NCI-H2081 (cell line): ENCODE measurements at places on chromosomes 5 and 9.

GRCh38 chr5:81971111-81971711 is 612 bp upstream of the ATG10 start:
- DNase-seq: peak; percentile 8

DNA sequence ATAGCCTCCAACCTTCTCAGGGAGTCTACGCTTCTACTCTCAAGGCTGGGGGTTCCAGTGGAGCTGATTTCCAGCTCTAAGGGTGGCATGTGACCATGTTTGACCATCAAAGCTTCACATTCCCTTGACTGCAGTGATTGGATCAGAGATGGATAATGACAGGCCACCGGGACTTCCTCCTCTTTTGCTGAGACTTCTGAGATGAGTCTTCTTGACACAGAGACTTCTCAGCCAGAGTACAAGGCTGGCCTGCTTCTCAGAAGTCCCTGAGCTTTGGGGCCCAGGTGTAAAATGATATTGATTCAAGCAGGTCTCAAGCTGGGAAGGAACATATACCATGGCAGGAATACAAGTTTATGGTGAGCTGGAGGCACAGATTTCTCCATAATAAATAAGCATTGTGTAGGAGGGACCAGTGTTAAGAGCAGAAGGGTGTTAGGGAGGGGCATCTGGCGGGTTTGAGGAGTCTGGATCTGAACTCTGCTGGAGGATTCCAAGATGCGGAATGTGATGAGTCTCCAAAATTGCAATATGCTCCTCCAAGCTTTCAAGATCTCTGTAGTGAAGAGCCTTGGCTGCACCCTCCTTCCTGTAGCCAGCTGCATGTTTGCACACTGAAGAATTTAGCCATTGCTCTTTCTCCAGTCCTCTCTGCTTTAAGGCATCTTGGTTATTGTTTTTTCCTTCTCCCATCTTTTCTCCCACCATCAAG is 41.7 kb upstream of the HSD17B4 start:
- DNase-seq: no peak

DNA sequence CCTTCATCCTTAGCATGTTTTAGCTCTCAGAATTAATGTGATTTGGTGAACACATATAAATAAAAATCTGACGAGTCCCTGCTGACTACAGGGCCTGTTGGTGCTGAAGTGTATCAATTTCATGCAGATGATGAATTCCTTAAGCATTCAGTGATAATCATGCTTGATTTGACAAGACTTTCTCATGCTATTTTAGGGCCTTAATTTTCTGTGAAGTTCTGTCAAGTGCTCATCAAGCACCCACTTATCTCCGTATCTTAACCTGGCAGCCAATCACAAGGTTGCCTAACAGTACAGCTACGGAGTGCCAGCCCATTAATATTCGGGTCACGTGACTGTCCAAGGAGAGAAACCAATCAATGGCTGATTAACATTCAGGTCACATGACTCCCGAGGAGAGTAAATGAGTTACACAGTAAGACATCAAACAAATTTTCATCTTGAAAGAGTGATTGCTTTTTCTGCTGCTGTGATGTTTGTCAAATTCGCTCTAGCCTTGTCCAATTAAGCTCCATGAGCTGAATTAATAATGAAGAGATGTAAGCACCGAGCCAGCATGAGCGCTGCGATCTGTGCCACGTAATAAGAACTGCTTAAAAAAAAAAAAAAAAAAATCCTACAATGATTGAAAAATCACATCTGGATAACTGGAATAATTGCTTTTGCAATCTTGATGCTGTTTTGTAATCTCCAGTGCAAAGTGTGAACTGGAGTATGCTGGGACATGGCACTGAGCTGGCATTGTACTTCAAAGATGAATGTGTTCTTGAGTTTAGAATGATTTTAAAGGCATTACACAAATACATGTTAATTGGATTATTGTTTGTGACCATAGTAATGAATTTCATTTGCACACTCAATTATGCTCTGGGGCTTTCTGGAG is 104.3 kb upstream of the SPATA31D4 start:
- DNase-seq: no peak

DNA sequence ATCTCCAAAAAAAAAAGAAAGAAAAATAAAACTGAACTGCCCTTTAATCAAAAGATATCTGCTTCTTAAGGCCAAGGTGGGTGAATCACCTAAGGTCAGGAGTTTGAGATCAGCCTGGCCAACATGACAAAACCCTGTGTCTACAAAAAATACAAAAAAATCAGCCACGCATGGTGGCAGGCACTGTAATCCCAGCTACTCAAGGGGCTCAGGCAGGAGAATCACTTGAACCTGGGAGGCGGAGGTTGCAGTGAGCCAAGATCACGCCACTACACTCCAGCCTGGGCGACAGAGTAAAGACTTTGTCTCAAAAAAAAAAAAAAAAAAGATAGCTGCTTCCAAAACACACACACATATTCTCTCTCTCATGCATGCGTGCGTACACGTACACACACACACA is 17.8 kb downstream of the SCAI start:
- DNase-seq: no peak

- DNase-seq: peak; percentile 87
Observed at GRCh38 chr5:125484272-125484741, 737.9 kb upstream of the ZNF608 start.

DNA sequence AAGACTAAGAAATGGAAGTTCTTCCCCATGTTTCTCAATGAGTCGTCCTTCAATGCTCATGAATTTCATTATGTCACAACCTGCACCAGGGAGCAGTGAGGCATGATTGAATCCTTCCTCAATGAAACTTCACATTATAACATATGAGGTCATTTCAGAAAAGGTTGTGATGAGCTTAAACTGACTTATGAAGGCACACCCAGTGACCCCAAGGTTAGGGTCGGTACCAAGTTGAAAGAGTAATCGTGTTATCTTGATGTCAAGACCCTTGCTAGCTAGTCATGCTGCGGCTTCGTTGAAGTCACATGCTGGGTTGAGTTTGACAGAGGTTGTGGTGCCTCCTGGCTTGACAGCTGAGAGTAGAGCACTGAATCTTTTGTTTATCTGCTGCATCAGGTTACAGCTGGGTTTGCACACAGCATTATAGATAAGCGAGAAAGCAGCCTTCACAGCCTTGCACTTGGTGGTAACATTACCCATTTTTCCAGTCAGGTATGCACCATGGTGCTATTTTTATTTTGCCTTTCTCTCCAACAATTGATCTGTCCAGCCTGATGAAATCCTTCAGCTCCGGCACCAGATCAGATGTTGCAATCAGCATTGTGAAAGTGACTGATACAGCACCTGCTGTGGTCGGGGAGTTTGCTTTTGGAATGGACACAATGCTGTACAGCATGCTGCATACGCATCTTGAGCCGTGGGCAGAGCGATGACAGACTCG is 133.2 kb downstream of the ERCC6L2 start:
- no peak for DNase-seq

GRCh38 chr5:131581702-131582101 is 53.3 kb downstream of the RAPGEF6 start:
- DNase-seq: no peak

DNA sequence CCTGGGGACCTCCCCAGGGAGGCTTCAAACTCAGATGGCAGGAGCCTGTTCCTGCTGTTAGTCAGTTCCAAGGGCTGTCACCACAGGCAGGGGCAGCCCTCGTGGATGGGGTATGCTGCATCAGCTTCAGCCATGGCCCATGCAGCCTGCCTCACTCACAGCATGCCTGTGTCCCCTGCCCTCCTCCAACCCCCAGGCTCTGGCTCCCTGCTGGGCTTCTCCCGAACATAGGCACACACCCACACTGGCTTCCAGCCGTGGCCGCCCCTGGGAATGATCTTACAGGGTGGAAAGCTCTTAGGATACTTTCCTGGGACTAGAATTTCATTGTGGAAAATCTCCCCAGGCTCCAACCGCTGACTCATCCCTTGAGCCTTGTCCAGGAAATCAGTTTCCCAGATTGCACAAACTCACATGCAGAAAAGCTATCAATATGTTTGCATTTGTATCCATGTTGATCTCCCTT is 163.8 kb downstream of the SEC61B start:
- DNase-seq: no peak

- DNase-seq: no peak
Observed at GRCh38 chr5:126810596-126811380, 33.9 kb downstream of the LMNB1 start.

DNA sequence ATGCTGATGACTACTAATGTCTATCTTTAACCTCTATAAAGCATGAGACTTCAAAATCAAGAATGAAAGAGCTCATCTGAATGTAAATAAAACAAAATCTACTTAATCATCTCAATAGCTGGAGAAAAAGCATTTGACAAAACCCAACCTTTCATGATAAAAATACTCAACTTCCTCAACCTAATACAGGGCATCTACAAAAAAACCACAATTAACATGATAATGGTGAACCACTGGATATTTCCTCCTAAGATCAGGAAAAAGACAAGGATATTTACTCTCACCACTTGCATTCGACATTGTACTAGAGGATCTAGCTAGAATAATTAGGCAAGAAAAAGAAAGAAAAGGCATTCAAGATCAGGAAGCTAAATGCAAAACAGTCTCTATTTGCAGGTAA is 49.3 kb downstream of the FAM169A start:
- no peak for DNase-seq

- no peak for DNase-seq
Observed at GRCh38 chr5:78760366-78760765, 111.8 kb upstream of the LHFPL2 start.

GRCh38 chr9:6896562-6896961 is 138.8 kb downstream of the KDM4C start:
- DNase-seq: no peak

DNA sequence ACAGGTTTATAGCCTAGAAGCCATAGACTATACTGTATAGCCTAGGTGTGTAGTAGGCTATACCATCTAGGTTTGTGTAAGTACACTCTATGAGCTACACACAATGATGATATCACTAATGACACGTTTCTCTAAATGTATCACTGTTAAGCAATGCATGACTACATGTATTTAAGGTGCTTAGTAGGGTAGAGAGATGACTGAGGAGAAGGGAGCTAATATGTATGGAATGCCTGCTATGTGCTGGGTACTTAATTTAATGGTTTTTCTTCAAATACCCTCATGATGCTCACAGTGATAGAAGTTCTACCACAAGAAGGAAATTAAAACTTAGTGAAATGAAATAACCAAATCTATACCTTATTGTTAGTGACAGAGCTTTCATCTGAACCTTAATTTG is 1785.5 kb downstream of the EFNA5 start:
- DNase-seq: no peak

DNA sequence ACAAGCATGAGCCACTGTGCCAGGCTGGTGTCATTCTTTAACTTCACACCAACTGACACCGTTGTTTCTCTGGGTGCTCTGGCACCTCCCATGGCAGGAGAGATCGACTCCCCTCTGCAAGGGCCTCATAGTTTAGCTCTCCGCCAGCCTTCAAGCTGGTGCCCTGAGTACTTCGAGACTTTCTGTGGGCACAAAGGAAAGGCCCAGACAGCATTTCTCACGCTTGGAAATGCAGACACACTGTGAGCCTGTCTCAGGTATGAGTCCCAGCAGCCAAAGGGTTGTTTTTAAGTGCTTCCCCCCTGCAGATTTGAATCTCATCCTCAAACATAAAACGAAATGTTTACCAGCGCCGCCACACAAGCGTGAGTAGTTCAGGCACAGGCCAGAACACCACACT is 11.1 kb upstream of the TCF7 start:
- DNase-seq: no peak

- no peak for DNase-seq
Observed at GRCh38 chr5:115333164-115333563, 36.7 kb upstream of the CCDC112 start.

GRCh38 chr9:112377684-112378327 is 2.1 kb upstream of the HSDL2 start:
- no peak for DNase-seq

- DNase-seq: no peak
Observed at GRCh38 chr5:173321886-173322285, 6.3 kb downstream of the STC2 start.

- no peak for DNase-seq
Observed at GRCh38 chr9:124140941-124141568, 116.7 kb upstream of the NEK6 start.

GRCh38 chr9:107279086-107279485 is 4.0 kb upstream of the RAD23B start:
- no peak for DNase-seq

DNA sequence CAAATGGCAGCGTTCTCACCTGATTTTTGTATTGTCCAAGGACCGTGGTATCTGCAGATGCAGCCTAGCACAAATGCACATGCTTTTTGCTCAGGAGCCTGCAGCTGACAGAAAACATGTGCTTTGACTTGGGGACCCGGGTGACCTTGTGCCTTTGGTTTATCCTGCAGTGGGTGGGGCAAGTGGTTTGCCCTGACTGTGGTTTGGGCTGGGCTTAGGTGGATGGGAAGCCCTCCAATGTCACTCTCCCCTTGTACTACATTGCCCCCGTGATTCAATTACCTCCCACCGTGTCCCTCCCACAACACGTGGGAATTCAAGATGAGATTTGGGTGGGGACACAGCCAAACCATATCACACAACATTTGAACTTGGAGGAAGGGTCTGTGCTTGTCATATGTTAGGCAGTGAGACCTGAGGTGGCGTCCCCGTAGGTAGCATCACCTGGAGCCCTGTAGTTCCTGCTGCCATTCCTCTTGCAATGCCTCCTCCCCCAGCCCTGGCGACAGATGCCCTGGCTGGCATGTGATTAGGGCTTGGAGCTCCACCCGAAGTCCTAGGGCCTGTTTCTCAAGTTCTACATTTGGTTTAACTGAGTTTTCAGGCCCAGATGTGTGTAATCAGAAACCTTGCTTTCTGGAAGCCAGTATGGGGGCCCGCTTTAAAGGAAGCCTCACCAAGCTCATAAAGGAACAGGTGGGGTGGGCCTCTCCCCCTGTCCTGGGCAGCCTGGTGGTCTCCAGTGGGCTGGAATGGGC is 2.1 kb downstream of the ANKRD33B start:
- DNase-seq: no peak

- DNase-seq: no peak
Observed at GRCh38 chr9:70576116-70576515, 161.7 kb upstream of the KLF9 start.

GRCh38 chr5:172904643-172905345 is 54.4 kb upstream of the RPL26L1 start:
- DNase-seq: peak; percentile 41

GRCh38 chr5:10490927-10491672 is 49.4 kb downstream of the ROPN1L start:
- no peak for DNase-seq

DNA sequence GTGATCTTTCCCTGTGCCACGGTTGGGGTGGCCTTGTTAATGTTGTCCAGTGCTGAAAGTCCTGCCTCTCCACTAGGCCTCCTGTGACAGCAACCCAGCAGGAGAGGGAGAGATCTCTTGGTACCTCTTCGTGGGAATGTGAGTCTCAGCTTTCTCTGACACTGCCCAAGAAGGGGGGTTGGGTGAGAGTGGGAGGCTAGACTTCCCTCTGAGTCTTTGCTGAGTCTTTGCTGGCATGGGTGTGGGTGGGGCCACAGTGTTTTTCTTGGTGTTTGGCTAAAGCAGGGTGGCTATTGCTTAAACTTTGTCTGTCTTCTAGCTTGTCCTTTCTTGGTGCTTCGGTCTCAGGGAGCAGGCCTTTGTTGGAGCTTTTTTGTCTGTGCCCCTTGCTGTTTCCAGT is 145.6 kb downstream of the GNA14 start:
- no peak for DNase-seq
